ENCODE measurements at places on chromosomes 11 and 22. TPM values are rescaled to one million over a fixed set of nuclear protein-coding genes. Genes with fewer than 3 reads are reported as not detected.

TP53I11 gene
- 21.7 TPM for total RNA-seq

CHST1 gene
- total RNA-seq, result 26.4 TPM

SYT12 gene
- total RNA-seq, result 0.13 TPM

IGLL5 gene
- not detected for total RNA-seq

CSF2RB gene
- 1.9 TPM for total RNA-seq

ZP1 gene
- not detected for total RNA-seq

SAC3D1 gene
- total RNA-seq, result 13.1 TPM

DTX4 gene
- total RNA-seq, result 20.2 TPM

GRCh38 chr11:110082899-110083298, 10.3 kb upstream of the ZC3H12C start:
- peaks cover 11% of the 10 kb centered on the region for H3K4me1 ChIP-seq
- H3K27me3 ChIP-seq, result no peaks in the 10 kb centered on the region
- no peak overlapping the region for H3K27ac ChIP-seq
- no peaks in the 10 kb centered on the region for H3K36me3 ChIP-seq
- no peak overlapping the region for H3K4me3 ChIP-seq
- DNase-seq, result no peak

DNA sequence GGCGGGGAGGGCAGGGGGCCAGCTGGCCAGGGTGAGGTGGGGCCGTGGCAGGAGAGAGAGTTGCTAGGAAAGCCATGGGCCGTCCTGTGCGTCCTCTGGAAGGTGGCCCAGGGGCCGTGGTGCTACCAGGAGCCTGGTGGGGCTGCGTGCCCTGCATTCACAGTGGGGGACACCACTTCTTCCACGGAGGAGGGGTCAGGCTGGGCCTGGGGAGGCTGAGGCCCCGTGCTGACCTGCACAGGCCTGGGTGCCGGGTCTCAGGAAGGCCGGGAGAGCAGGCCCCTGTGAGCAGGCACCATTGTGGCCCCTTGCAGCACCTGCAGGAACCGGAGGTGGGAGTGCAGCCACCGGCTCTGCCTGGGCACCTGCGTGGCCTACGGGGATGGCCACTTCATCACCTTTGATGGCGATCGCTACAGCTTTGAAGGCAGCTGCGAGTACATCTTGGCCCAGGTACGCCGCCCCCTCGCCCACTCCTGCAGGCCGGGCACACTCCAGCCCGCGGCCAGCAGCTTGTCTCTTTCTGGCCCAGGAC, 12.0 kb downstream of the MUC5B start:
- DNase-seq, result no peak
- H3K36me3 ChIP-seq, result no peaks in the 10 kb centered on the region
- no peak overlapping the region for H3K27ac ChIP-seq
- H3K4me3 ChIP-seq, result no peak overlapping the region

DNA sequence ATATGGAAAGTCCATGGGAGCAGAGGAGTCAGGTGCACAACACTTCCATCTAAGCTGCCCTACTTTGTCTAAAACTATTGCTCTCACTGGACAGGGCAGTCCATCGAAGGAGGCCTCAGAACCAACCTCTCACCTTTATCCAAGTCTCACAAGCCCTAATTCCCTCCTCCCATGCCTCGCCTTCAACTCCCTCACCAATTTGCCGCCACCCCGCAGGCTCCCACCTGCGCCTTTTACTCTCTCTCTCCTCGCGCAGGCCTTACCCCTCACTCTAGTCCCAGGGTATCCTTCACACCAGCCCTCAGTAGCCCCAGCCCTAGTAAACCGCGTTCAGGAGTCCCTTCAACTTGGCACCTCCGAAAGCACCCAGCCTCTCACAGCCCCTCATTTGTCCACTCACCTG, 451 bp downstream of the FHIP1B start:
- H3K4me1 ChIP-seq, result peaks cover 15% of the 10 kb centered on the region
- H3K27ac ChIP-seq, result peak overlapping the region; percentile 68
- peak overlapping the region; percentile 79 for H3K4me3 ChIP-seq
- H3K27me3 ChIP-seq, result no peaks in the 10 kb centered on the region

- peak overlapping the region; percentile 59 for H3K27ac ChIP-seq
- H3K36me3 ChIP-seq, result no peaks in the 10 kb centered on the region
- H3K4me3 ChIP-seq, result peak overlapping the region; percentile 14
- no peaks in the 10 kb centered on the region for H3K27me3 ChIP-seq
These were observed 24.0 kb downstream of the PISD start for GRCh38 chr22:31637891-31638618.

- no peaks in the 10 kb centered on the region for H3K36me3 ChIP-seq
- H3K4me1 ChIP-seq, result no peaks in the 10 kb centered on the region
- H3K4me3 ChIP-seq, result no peak overlapping the region
- DNase-seq, result no peak
- H3K27ac ChIP-seq, result no peak overlapping the region
These were observed 45.7 kb downstream of the PDGFD start for GRCh38 chr11:104118105-104118744.

GRCh38 chr22:47105085-47105484, 342.6 kb downstream of the TBC1D22A start:
- no peak overlapping the region for H3K27ac ChIP-seq
- DNase-seq, result no peak
- H3K4me1 ChIP-seq, result peaks cover 10% of the 10 kb centered on the region
- H3K36me3 ChIP-seq, result no peaks in the 10 kb centered on the region
- H3K27me3 ChIP-seq, result no peaks in the 10 kb centered on the region

DNA sequence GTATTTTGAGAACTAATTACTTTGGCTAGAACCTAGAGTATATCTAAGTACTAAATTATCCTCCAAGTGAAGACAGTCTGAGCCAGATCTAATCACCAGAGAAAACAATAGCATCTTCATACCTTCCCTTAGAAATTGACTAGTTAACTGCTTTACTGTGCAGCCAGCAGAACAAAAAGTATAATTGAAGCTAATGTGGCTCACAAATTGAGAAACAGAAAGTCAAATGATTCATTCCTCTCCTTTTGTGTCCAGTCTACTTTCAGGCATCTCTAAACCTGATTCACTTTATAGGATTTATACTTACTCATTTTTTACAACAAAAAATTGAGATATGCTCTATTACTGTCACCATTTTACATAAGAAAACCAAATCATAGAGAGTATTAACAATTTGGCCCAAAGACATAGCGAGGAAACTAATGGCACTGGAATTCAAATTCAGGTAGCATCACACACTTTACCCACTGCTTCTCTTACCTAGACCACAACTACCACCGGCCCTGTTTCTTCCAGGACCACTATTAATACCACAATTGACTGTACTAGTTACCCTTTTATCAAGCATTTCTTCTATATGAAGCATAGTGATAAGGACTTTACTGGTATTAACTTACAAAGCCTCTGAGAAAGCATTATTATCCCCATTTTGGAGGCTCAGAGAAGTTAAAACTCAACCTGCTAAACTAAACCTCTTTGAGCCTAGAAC, 1402.6 kb upstream of the TENM4 start:
- H3K4me3 ChIP-seq, result no peak overlapping the region
- H3K4me1 ChIP-seq, result no peaks in the 10 kb centered on the region
- no peak for DNase-seq
- no peak overlapping the region for H3K27ac ChIP-seq
- no peaks in the 10 kb centered on the region for H3K36me3 ChIP-seq

DNA sequence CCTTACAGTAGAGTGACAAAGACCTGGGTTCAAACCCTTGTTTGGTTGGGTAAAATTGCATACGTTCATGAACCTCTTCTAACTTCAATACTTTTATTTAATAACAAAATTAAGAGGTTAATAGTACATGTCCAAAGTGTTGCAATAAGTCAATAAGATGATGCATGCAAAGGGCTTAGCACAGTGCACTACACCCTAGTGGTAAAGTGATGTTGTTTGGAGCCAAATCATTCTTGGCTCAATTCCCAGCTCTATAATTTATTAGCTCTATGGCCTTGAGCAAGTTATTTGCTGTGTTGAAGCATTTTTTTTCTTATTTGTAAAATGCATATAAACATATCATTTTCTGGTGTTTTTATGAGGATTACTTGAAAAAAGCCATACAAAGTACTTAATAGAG, 945.3 kb downstream of the LRRC4C start:
- no peak overlapping the region for H3K27ac ChIP-seq
- H3K36me3 ChIP-seq, result no peaks in the 10 kb centered on the region

- no peak overlapping the region for H3K27ac ChIP-seq
- no peaks in the 10 kb centered on the region for H3K27me3 ChIP-seq
- H3K4me1 ChIP-seq, result no peaks in the 10 kb centered on the region
- no peak for DNase-seq
These were observed 600.4 kb upstream of the CADM1 start for GRCh38 chr11:116104498-116105174.

DNA sequence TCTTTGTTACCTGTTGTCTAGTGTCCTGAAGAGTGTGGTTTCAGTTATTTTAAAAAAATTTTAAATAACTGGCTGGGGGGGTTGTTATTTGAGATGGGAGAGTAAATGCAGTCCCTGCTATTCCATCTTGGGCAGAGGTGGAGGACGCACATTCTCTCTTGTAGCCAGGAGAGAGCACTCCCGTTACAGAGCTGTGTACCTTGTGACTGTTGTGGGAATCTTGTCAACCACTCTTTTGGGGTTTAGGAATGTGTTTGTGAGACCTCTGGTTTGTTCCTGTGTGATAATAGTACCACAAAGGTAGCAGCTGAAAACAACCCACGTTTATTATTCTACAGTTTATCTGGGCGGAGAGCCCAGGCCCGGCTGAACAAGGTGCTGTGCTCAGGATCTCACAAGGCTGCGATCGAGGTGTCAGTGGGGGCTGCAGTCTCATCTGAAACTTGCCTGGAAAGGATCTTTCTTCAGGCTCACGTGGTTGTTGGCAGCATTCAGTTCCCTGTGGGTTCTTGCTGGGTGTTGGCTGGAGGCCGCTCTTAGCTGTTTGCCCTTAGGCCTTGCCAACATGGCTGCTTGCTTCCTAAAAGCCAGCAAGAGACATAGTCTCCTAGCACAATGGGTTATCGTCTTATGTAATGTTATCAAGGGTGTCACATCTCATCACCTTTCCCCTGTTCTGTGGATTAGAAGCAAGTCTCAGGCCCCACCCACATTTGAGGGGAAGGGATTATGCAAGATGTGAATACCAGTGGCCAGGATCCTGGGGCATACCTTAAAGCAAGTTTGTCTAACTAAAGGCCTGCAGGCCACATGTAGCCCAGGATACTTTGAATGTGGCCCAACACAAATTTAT, 20.6 kb downstream of the IGHMBP2 start:
- no peak for DNase-seq
- no peaks in the 10 kb centered on the region for H3K27me3 ChIP-seq
- no peak overlapping the region for H3K4me3 ChIP-seq
- no peaks in the 10 kb centered on the region for H3K4me1 ChIP-seq

DNA sequence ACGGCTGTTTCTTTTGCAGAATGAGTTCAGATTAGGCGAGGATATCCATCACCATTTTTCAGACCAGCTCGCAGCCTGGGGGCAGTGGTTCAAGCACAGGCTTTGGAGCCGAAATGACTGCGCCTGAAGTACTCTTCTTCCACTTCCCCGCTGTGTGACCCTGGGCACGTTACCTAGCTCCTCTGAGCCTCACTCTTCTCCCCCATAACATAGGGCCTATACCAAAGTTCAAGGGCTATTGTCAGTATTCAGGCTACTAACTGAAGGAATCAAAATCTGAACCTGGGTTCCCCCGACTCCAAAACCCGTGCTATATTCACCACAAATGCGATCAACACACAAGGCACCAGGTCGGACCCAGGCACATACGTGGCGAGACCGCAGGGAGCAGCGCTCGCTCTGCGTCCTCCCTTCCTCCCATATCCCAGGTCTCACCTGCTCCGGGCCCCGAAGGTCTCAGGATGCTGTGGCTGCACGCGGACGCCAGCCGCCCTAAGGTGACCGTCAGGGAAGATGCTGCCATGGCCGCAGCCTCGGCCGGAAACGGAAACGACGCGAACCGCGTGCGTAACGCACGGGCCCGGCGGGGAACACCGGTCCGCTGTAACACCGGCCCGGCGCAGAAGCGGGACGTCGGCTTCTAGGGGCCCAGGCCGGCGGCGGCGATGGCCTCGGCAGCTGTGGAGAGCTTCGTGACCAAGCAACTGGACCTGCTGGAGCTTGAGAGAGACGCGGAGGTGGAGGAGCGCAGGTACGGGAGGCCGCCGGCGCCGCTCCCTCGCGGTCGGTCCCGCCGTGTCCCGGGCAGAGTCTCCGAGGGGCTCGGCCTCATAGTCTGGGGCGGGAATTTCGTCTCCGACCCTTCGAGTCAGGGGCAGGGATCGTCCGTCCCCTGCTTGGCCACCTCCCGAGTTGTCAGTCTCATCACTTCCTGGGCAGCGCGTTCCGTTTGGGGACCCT, at the start of the genes IGHMBP2 and MRPL21:
Gene IGHMBP2, plus strand, starts transcription at position 604 of the 960 bp plus-strand sequence. Its CDS starts 62 bp downstream, at position 666.
Gene MRPL21, minus strand, starts transcription at position 545 of the 960 bp plus-strand sequence. Its CDS starts 22 bp downstream, at position 523.
- peak within 1 kb of the TSS; percentile 33 for H3K27ac ChIP-seq
- peaks cover 5% of the 10 kb centered on the region for H3K36me3 ChIP-seq
- peaks cover 21% of the 10 kb centered on the region for H3K4me1 ChIP-seq
- peak within 1 kb of the TSS; percentile 87 for H3K4me3 ChIP-seq
- no peaks in the 10 kb centered on the region for H3K27me3 ChIP-seq
- peak; percentile 80 for DNase-seq

DNA sequence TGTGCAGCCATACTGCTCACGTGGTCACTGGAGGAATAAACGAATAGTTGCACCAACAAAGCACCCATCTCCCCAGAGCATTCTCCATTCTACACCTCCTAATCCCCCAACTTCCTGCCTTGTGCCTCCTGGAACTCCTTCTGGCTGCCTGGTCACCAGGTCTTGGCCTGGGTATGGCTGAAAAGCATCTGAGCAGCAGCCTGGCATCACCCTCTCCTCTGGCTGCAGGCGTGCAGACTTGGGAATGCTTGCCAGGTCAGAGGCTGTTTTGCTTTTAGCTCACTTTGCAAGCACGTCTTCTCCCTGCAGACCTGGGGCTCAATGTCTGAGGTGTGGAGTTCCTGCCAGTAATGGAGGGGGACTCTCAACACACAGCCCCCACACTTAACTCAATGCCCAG, 33.3 kb upstream of the KCNJ11 start:
- H3K27ac ChIP-seq, result no peak overlapping the region
- H3K36me3 ChIP-seq, result no peaks in the 10 kb centered on the region
- no peaks in the 10 kb centered on the region for H3K27me3 ChIP-seq

- no peaks in the 10 kb centered on the region for H3K36me3 ChIP-seq
- H3K4me3 ChIP-seq, result no peak overlapping the region
- H3K4me1 ChIP-seq, result no peaks in the 10 kb centered on the region
- DNase-seq, result no peak
These were observed 1153.0 kb upstream of the TENM4 start for GRCh38 chr11:80593648-80594374.

- peaks cover 7% of the 10 kb centered on the region for H3K4me1 ChIP-seq
- H3K4me3 ChIP-seq, result no peak overlapping the region
- H3K27ac ChIP-seq, result no peak overlapping the region
- no peaks in the 10 kb centered on the region for H3K36me3 ChIP-seq
- peak; percentile 13 for DNase-seq
These were observed 3.0 kb downstream of the SAC3D1 start for GRCh38 chr11:65043881-65044501.

- no peak for DNase-seq
- H3K4me3 ChIP-seq, result no peak overlapping the region
These were observed 12.4 kb downstream of the C11orf21 start for GRCh38 chr11:2289350-2289749.
